ENCODE measurements at places on chromosomes 1 and 21. TPM values are rescaled to one million over a fixed set of nuclear protein-coding genes. Genes with fewer than 3 reads are reported as not detected.
A peak's percentile ranks its signal among the peaks of the same experiment; 100 is the strongest.

Gene CACHD1
- 3.1 TPM for total RNA-seq

DNA sequence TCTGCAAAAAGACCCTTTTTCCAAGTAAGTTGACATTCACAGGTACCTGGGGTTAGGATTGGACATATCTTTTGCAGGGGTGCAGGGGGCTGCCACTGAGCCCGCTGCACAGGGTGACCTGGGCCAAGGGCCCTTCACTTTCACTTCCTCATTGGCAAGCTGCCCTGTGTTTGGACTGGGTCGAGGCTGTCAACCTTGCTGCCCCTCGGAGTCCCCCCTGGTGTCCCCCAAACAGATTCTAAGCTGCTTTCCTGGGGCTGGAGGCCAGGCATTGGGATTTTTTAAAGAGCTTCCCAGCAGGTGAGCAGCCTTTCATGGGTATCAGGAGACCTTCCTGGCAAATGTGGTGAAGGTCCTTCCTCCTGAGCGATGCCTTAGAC, 7.9 kb upstream of the UMODL1 start:
- no peak for DNase-seq

DNA sequence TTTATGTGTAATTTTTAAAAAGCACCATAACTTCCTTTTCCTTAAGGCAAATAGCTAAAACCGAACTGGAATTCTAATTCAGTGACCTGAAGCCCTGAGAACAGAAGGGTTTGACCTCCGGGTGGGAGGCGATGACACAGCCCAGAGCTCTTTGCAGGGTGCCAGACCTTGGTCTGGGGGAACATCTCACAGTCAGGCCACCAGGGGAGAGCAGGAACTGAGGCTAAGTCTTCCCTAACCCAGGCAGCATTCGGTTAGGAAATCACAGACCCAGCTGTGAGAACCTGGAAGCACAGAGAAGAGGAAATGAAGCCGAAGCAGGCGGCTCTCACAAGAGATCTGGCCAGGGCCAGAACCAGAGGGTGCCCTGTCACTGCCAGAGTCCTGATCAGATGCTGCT, 444.8 kb downstream of the TTLL7 start:
- peak; percentile 30 for DNase-seq

GRCh38 chr1:24714859-24715520, 30.3 kb upstream of the CLIC4 start:
- no peak for DNase-seq

- DNase-seq: no peak
Observed at GRCh38 chr1:232477728-232478127, 152.2 kb downstream of the SIPA1L2 start.
